ENCODE measurements at places on chromosomes 7 and 10.

DNA sequence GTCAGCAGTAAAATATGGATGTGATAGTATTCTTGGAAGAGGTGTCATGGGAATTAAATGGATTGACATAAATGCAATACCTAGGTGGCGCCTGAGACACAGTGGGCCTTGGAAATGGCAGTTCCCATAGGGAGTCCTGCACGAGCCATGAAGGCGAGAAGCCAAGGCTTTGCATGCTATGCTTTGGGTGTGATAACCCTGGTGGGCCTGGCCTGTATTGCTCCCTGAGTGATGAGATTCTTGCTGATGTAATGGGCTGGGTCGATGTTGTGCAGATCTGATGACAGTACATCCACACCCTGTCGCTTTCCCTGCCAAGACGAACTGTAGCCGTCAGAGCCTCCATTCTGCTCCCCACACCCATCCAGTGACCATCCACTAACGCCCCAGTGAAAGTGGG, 46.4 kb downstream of the CREB5 start:
- DNase-seq: no peak

GRCh38 chr7:148718431-148718830, 19.7 kb downstream of the CUL1 start:
- no peak for DNase-seq

DNA sequence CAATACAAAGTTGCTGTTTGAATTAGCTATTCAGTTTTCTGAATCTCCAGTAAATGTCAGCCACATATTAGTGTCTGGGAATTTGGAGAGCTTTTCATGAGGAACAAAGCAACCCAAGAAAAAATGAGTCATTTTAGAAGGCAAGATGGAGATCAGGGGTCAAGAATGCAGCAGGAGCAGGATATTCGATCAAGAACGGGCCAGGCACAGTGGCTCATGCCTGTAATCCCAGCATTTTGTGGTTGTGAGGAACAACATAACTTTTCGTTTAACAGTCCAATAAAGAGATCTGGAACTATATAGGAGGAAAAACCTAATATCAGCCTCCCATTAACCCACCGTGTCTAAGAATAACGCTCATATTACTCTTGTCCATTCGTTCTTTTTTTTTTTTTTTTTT, 600.5 kb downstream of the MAGI2 start:
- no peak for DNase-seq

DNA sequence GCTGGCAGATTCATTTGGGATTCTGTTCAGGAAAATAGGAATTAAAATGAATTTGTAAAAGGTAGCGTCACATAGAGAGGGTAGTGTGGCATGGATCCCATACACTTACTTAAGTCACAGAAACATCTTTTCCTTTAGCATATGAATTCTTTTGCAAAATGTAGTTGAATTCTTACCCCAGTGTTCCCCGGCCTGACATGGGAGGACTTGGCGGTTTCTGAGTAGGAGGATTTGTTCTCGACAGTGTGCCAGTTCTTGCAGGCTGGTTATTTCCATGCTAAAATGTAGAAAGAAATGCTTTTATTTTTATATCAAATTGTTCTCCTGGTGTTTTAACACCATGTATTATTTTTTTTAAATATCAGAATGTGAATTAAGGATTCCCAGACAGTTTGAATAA, 72.6 kb downstream of the PDSS1 start:
- no peak for DNase-seq

DNA sequence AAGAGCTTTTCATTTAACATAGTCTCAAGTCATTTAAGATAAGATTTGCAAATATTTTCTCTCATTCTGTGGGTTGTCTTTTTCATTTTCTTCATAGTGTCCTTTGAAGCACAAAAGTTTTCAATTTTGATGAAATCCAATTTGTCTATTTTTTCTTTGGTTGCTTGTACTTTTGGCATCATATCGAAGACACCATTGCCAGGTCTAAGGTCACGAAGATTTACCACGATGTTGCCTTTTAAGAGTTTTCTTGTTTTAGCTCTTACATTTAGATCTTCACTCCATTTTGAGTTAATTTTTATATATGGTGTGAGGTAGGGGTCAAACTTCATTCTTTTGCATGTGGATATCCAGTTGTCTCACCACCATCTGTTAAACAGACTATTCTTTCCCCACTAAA, 34.7 kb downstream of the TMEM270 start:
- no peak for DNase-seq

DNA sequence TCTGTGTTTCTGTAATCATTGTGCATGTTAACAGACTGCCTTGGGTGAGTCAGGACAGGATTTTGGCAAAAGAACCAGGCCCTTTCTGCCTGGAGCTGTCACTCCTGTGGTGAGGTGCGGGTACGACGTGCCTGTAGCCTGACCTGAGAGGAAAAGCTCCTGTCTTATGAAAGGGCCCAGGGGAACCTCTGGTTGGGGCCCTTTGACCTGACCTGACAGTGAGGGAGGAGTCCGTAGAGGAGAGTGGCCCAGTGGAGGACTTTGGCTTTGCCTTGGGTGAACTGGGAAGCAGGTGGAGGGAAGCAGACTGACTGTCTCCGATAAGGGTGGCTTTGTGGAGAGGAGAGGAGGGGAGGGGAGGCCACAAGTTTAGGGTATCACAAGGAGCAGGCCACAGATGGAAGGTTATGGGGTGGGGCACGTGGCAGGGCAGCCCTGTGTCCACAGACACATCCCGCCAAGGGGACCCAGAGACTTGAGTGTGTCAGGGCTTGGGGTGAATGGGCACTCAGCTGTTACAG, 6.9 kb downstream of the PFKP start:
- no peak for DNase-seq

GRCh38 chr7:18689551-18689950, 194.0 kb downstream of the HDAC9 start:
- DNase-seq: no peak

DNA sequence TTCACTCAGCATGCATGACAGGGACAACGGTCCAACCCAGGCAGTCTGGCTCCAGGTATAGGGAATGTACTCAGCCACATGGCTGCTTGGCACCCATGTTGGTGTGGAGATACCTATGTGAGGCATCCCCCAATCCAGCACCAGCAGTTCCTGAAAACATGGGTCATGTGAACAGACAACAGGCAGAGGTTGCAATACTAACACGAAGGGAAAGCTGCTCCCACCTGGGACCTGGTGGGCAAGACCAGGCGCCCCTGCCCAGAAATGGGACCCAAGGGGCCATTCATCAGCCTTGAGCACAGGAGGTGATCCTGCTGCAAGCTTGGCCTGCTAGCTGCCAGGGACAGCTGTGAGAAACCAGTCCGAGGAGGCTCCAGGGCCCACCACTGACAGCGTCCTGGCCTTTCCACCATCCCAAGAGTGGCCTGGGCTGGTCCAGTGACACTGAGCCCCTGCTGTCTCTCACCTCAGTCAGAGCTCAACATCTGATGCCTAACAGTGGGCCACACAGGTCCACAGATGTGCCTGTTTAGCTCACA, 142.3 kb downstream of the ARHGAP22 start:
- peak; percentile 47 for DNase-seq
